Upper lobe of right lung (tissue), 1 donor: ENCODE measurements at places on chromosomes 5 and 9.
A peak's percentile ranks its signal among the peaks of the same experiment; 100 is the strongest.

DNA sequence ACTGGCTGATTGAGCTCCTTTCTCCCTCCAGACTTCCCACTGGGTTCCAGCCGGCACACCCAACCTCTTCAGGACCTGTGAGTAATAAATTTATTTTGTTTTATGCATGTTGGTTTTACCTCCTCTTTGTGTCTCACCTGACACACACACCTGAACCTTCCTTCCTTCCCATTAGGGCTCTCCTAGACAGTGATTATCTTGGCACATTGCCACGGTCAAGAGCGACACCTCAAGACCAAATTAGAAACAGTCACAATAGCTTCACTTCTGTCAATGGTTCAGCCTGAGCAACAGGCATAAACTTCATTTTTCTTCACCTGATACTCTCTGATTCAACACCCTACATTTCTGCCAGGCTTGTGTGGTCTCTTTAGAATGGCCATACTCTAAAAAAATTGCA lies 296.3 kb upstream of the SMARCA2 start:
- no peak for DNase-seq

DNA sequence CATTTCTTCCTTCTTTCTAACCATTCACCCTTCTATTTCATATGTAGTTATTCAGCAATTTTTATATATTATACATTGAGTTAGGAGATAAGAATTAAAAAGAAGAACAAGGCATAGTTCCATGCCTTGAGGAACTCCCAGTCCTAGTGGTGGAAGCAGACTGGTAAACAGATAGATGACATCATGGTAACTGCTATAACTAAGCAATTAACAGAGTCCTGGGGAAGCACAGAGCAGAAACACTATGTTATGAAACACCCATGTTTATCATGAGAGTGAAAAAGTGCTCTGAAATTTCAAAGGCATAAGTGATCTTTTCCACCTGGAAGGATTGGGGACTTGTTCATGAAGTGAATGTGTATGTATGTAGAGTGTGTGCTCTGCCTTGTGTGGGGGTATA lies 14.6 kb downstream of the PAPPA start:
- DNase-seq: no peak

DNA sequence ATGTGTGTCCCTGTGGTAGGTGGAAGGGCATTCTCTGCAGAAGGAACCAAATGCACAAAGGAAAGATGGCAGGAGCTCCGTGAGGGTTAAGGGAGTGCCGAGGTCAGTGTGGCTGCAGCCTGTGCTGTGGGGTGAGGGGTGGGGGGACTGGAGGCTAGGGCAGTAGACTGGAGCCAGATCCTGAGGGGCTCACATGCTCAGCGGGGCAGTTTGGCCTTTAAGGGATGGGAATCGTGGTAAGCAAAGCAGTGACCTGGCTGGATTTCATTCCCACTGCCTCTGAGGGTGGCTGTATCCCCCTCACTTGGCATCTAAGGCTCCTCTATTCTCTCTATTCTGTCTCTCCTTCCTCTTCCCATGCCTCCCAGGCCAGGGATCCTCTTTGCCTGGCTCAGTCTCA lies 15.6 kb downstream of the PITX1 start:
- DNase-seq: peak; percentile 36

DNA sequence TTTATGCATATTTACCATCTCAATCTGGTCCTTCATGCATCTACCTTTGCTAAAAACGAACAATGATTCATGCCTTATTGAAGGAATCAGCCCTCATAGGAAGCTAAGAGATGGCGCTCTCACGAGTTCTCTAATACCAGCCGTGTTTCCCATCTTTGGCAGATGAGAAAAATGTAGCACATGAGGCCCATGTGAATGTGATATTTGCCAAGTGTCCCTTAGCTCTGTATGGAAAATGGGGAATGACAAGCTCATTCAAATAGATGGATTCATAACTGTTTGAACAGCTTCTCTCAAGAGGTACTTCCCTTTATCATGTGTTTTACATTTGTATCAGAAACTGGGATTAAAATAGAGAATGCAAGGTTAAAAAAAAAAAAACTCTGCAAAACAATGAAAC lies 66.1 kb downstream of the TTC39B start:
- DNase-seq: no peak

- no peak for DNase-seq
Observed at GRCh38 chr9:74412236-74412979, 84.7 kb upstream of the RORB start.

- no peak for DNase-seq
Observed at GRCh38 chr5:102218159-102218558, 77.9 kb downstream of the SLCO4C1 start.

- DNase-seq: no peak
Observed at GRCh38 chr5:31531543-31531887, 378 bp downstream of the DROSHA start.

DNA sequence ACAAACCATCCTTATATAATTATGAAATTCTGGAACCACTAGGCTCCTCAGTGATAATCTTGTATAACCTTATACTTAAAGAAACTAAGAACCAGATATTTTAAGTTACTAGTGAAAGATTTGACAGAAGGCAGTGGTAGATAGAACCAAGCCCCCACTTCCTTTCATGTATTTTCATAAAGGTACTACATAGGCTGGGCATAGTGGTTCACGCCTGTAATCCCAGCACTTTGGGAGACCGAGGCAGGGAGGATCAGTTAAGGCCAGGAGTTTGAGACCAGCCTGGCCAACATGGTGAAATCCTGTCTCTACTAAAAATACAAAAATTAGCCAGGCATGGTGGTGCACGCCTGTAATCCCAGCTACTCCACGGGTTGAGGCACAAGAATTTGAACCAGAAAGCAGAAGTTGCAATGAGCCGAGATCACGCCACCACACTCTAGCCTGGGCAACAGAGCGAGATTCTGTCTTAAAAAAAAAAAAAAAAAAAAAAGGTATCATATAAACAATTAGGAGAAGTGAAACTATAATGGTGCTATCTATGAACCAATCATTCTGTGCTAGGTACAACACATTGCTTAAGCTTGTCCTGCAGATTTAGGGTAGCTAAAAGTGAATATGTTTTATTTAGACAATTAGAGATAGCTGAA lies 27.9 kb upstream of the DTWD2 start:
- DNase-seq: no peak

DNA sequence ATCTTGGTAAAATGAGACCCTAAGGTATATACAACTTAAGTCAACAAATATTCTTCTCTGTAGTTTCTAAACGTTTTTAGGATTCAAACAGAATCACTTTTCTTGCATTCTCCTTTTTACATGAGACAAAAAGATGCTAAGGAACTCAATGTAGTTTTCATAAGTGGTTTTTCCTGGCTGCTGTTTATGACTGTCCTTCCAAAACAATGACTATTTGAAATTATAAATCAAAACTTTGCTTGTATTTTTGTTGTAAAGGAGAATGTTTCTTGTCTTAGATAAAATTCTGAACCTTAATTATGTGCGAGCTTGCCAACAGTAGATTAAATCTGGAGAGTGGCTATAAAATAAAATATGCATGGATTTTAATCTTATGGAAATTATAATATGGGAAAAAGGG lies 53.8 kb downstream of the GRIN3A start:
- no peak for DNase-seq

DNA sequence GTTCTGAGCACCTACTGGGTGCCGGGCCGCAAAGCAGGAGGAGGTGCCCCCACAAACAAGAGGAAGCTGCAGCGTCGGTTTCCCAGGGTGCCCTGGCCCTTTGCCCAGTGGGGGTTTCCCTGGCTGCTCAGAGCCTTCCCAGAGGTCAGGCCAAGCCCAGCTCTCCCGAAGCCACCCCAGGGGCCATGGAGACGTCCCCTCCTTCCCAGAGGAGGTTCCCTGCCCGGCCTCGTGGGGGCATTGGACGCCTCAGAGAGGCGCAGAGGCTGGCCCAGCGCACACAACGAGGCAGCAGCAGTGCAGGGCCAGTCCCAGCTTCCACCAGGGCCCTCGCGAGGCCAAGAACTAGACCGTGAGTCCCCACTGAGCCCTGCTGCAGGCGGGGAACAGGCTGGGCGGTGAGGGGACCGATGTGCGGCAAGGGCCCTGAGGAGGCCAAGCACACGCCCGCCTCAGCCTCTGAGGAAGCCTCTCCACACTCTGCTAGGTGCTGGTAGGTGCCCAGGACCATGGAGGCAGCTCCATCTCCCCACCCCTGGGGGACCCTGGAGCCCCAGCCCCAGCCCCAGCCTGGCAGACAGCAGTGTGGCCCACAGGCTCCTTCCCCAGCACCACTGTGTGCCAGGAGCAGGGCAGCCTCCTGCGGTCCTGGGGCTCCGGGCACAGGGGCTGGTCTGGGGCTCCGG lies 7.0 kb downstream of the DIPK1B start:
- no peak for DNase-seq

GRCh38 chr5:129271308-129271707 lies 176.8 kb downstream of the ISOC1 start:
- no peak for DNase-seq

DNA sequence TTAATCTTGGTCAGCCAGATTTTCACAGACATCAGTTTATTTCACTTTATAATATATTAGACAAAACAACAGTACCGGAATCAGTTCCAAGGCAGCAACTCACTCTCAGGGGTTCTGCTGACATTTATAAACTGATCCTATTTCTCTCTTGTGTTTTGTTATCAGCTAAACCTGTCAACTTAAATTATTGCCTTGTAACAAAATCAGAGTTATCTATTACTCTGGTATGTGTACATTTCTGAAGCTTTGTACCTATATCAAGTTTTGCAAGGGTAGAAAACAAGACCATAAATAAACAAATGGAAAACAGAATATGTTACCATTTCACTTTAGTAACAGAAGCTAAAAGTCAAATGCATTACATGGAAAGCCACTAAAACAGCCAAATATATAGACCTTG lies 122.1 kb downstream of the SIL1 start:
- no peak for DNase-seq

DNA sequence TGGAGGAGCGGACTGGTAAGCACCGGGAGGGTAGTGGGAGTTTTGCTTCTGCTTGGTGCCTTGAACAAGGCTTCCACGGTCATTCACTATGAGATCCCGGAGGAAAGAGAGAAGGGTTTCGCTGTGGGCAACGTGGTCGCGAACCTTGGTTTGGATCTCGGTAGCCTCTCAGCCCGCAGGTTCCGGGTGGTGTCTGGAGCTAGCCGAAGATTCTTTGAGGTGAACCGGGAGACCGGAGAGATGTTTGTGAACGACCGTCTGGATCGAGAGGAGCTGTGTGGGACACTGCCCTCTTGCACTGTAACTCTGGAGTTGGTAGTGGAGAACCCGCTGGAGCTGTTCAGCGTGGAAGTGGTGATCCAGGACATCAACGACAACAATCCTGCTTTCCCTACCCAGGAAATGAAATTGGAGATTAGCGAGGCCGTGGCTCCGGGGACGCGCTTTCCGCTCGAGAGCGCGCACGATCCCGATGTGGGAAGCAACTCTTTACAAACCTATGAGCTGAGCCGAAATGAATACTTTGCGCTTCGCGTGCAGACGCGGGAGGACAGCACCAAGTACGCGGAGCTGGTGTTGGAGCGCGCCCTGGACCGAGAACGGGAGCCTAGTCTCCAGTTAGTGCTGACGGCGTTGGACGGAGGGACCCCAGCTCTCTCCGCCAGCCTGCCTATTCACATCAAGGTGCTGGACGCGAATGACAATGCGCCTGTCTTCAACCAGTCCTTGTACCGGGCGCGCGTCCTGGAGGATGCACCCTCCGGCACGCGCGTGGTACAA lies 556 bp downstream of the PCDHGC3 start:
- DNase-seq: peak; percentile 72
